D341Med (cell line): ENCODE measurements at places on chromosomes 16 and 17.

DNA sequence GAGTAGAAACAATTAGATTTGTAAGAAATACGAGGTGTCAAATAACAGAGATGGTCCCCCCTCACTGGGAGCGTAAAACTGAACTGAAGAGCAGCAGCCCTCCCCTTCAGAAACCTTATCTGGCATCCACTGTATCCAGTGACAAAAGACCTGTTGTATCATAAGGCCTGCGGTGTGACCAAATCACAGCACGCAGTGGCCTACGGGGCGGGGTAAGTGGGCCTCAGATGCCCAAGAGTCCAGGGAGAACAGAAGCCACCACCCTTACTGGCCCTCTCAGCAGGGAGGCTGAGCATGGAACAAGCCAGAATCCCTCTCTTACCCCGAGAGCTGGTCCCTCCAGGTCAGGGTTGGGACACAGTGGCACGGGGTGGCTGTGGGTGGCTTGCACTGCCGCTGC, 5.5 kb downstream of the JMJD6 start:
- no peak for DNase-seq

GRCh38 chr17:47287068-47287467, 33.4 kb downstream of the ITGB3 start:
- DNase-seq: no peak

DNA sequence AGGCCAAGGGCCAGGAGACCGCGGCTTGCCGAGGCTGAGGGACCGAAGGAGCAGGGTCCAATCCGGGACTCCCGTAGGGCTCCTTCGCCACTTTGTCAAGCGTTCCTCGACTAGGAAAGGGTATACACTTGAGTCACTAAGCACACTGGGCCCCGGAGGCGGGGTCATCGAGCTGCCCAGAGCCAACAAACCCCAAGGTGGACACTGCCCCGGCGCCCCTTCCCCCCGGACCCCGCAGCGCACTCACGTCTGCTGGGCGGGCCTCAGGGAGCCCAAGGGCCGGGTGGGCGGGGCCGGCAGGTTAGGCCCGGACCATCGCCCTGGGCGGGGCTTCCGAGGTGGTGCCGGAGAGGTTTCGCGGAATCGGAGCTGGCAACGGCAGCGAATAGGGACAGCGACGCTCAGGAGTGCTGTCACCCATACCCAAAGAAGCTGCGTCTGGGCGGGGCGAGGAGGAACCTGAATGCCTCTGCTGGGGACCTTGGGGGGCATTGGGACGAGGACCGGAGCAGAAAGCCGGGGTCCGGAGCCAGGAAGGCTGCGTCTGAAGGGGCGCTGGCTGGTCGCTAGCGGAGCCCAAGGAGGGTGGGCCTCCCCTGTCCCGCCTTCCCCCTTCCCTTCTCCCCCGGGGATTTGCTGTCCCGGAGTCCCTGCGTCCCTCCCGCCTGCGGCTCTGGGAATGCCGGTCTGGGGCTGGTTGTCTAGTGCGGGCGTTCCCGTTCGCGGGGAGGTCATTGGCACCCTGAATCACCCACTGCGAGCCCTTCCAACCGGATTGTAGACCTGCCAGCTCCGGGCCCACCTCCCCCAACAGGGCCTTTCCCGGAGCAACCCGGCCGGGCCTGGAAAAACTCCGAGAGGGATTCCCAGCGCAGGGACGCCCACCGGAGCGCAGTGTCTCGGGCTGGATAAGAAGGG, 118.2 kb upstream of the SMURF2 start:
- peak; percentile 52 for DNase-seq

DNA sequence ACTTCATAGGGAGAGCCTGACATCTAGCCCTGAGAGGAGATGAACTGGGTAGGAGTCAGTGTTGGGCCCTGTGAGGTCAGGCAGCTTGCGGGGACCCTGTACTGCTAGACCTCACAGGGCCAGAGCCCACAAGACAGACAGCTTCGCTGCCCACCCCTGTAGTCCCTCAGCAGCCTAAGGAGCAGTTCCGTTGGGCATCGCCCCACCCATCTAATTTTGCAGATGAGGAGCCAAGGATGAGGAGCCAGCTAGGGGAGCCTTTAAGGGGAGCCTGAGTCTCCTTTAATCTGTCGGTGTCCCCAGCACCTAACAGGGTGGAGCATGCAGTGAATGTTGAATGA, 755 bp upstream of the TUFM start:
- no peak for DNase-seq

GRCh38 chr17:65696739-65697394, 135.4 kb upstream of the AXIN2 start:
- no peak for DNase-seq

DNA sequence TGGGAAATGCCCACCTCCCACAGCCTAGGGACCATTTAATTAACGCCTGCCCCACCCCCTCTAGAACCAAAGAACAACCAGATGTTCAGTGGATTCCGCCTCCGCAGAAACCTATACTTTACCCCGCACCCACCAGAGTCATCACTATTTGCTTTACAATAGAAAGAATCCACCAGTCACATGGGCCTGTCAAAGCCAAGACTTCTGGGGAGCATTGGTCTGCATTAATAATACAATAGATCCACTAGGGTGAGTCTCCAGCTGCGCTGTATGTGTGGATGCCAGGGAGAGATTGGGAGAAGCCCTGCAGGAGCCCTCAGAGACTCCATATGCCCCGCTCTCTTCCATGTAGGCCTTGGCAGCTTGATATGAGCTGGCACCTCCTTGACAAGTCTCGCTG, 31.3 kb downstream of the CLEC19A start:
- no peak for DNase-seq

GRCh38 chr17:29154516-29155226, 25.5 kb downstream of the MYO18A start:
- peak; percentile 20 for DNase-seq

GRCh38 chr17:60188759-60189158, 39.0 kb downstream of the CA4 start:
- DNase-seq: no peak

- no peak for DNase-seq
Observed at GRCh38 chr17:8371786-8372185, 4.7 kb downstream of the KRABD2 start.

DNA sequence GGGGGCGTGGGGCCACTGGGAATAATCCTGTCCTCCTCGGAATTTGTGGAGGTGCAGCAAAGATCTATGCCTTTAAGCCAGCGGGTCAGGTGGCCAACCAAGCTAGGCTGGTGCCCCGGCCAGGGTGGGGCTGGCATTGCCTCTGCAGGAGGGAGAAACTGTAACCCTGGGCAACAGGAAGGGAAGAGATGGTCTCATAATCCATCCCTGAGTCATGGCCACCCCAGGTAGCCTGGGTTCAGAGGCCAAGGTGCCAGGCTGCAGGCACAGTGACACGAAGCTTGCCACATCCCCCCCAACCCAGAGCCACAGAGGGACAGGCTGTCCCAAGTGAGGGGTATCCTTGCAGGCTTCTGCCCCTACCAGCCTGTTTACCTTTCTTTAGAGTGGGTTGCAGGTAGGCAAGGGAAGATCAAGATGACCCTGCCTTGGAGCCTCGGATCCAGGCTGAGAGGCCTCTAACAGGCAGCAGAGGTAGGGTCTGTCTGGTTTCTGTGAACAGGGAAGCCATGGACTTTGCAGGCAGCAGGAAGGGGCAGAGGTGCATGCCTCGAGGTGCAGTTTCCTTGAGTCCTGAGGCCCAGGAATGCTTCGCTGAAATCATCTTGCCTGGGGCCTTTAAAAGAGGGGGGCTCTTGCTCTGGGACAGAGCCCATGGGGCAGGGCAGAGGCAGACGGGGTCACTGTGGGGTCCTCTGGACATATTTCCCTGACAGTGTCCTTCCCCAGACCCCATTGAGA, 4.0 kb downstream of the LASP1 start:
- peak; percentile 22 for DNase-seq

DNA sequence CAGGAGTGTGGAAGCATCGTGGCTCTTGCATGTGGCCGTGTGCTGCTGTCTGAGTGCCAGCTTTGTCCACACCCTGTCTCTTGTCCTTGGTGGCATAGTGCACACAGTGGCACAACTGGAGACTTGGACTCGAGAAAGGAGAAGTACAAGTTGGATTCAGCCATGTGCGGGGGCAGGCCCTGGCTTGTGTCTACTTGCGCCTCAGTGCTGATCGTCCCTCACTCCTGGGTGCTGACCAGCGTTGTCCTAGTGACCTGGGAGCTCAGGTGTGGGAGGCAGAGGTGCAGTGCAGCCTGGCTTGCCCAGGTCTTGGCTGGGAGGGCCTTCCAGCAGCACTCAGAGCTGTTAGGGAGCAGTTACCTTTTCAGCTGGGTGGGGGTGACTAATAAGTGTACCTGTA, 20.6 kb downstream of the MPRIP start:
- DNase-seq: no peak

DNA sequence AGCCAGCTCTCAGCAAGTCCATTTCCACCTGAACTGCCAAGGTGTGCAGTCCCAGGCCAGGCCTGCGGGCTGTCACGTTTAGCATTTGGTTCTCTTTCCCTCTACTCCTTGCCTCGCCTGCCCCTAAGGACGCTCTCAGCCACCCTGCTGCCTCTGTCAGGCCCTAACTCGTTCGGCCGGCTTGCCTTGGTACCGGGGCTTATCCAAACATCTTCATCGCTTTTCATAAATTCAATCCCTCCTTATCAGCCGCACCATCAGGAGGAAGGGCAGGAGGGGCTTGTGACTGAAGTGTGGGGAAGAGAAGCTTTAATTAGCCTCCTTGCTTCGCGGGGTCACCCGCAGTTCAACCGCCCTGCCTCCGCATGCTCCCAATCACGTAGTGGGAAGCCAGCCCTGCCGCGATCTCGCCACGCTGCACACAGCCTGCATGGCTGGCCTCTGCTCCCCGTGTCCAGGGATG, 231.1 kb downstream of the SOX9 start:
- DNase-seq: no peak

DNA sequence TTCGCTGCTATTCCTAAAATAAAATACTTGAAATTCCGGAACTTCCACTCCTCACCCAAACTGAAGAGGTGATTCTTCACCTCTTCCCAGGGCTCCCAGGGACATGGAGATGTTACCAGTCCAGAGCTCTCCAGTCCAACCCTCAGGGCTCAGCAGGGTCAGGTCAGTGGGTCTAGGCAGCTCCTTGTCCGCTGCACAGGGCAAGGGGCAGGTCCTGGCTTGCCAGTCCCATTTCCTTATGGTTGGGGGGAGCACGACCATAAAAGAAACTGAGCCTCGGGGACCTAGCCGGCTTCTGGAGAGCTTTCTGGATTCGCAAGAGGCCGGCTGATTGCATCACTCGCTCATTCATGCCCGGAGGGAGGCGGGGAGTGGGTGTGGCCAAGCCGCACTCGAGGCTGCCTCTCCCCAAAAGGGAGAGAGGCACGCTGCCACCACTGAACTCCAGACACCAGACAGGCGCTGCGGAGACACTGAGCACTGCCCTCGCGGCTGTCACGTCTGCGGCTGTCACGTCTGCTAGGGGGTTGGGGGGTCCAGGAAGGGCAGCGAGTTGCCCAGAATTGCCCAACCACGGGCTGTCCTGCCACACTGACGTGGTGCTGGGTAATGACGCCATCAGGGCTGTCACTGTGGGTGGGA, 15.8 kb downstream of the SLC7A5 start:
- DNase-seq: peak; percentile 86

GRCh38 chr17:17557796-17558195, 33.7 kb downstream of the PEMT start:
- no peak for DNase-seq

DNA sequence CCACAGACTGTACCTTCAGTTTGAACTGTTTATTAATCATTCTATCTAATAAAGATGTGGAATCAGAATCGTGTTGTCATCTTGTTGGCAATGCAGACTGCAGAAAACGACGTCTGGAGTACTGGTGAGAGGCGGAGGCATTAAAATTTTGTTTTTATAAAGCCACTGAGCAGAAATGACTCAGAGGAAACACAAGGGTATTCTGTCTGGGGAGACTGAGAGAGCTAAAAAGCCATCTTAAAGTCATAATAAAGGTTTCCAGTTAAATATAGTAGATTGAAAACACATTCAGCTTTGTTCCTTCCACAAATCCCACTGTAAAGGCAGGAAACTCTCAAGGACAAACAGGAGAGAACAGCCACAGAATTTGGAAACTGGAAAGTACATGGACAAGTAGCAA, 74.2 kb downstream of the CPPED1 start:
- DNase-seq: no peak

GRCh38 chr17:70563281-70563820, 394.0 kb downstream of the KCNJ2 start:
- DNase-seq: peak; percentile 60

DNA sequence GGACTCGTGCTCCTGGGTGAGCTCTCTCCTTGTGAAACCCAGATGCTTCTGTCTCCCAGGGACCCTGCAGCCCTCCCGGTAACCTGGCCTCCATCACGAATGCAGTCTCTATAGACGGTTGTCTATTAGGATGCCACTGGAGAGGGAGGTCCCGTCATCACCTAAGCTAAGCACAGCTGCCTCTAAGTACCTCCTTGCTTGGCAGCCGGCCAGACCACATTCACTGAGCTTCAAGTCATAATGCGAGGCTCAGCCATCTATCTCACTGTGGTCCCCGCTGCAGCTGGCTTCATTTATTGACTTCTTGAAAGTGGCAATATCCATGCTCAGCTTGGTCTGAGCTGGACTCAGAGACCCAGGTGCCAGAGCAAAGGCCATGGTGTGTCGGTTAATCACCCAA, 74.5 kb upstream of the HSBP1 start:
- no peak for DNase-seq

DNA sequence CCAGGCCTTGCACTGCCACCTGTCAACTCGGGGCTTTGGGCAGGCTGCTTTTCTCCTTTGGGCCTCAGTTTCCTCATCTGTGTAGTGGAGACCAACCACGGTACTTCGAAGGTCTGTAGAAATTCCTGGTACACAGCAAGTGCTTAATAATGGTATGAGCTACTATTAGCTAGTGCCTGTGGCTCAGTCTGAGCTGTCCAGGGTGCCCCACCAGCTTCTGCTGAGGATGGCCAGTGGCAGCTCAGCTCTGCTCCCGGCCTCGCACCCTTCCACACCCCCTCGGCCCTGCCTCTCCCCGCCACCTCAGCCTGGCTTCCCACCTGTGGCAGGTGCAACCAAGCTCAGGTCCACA, 26.2 kb upstream of the PLCG2 start:
- no peak for DNase-seq

DNA sequence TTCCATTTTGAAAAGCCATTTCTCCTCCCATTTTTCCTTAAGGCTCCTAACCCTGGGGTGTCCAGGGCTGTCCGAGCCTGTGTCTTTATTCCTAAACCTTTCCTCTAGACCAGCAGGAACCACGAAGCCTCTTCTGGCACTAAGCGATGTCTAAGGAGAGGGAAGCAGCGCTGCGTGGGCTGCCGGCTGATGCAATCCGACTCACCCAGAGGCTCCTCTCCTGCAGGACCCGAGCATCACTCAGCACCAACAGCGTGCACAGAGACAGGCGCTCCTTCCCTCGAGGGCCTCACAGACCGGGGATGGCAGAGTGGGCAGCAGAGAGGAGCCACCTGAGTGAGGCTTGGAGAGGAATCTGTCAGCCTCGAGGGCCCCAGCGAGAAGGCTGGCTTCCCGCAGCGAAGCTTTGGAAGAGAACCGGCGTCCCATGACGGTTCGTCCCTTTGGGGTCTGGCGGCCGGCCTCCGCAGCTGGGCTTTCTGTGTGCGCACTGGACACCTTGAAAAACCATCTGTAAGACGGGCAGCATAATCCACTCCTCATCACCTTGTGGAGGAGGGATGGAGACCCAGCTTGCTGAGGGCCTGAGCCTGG, 174.3 kb downstream of the FOXL1 start:
- no peak for DNase-seq
